ENCODE measurements at places on chromosomes 3 and 15.

- no peak for DNase-seq
These were observed 40.5 kb downstream of the TTBK2 start for GRCh38 chr15:42880121-42880520.

- no peak for DNase-seq
These were observed 712.6 kb upstream of the GBE1 start for GRCh38 chr3:82473864-82474541.

GRCh38 chr3:122247087-122247824 lies 63.8 kb downstream of the CASR start:
- no peak for DNase-seq

GRCh38 chr3:54122324-54123002 lies at the start of gene CACNA2D3:
CACNA2D3 (plus strand) TSS chr3:54122552.
- DNase-seq, result no peak

DNA sequence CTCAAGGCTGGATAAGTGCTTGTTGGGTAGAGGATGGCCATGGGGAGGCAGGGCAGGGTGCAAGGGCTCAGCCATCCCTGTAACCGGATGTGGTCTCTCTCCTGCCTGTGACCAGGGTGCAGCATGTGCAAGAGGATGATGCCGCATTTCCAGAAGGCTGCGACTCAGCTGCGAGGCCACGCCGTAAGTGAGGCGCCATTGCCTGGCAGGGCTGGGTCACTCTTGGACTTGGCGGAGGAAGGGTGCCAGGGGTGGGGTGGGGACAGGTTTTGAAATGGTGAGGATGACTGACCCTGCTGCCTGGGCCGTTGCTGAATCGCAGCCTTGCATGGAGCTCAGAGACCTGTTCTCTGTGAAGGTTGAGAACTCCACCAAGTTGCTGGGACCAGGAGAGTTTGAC lies 49.3 kb downstream of the PDIA5 start:
- DNase-seq, result no peak

DNA sequence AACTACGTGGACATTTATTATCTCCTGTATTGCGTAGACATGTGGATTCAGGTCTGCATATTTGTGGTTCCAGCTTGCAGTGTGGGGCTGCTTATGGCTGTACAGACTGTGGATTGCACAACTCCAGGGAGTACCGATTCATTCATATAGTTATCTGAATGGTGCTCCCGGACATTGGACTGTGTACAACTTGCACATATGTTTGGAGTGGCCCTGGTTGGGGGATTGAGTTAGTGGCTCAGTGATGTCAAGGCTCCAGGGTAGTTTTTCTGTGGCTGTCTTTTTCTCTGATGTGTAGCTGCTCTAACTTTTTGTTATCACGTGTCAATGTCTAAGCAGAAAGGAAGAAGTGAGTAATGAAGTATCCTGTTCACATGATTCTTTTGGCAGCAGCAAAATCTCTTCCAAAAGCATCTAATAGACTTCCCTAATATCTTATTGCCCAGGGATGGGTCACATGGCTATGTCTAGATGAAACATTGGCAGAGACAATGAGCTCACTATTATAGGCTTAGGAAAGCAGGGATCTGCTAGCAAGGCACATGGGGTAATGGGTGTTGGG lies 15.8 kb downstream of the ST3GAL6 start:
- no peak for DNase-seq

- DNase-seq, result peak; percentile 82
These were observed at the start of gene ABHD6 for GRCh38 chr3:58237238-58237940. ABHD6 (plus strand) TSS chr3:58237792; CDS start chr3:58256587, 18,795 bp downstream.

- no peak for DNase-seq
These were observed 5.7 kb upstream of the ARL14 start for GRCh38 chr3:160671231-160671630.

GRCh38 chr3:190695994-190696393 lies 166.5 kb downstream of the GMNC start:
- DNase-seq, result no peak

DNA sequence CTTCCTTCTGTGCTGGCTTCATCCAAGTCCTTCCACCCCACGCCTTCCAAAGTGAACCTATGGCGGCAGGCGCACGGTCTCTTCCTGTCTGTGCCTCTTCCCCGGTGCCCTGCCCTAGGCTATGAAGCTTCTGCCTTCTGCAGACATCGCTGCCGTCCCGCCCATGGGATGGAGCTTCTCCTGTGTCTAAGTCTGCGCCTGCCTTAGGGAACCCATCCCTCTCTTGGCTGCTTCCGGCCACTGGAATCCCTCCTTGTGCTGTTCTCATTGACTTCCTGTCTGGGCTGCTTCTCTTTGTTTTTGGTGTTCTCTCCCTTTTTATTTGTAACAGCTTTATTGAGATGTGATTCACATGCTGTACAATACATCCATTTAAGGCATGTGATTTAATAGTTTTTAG lies 17.2 kb downstream of the CHCHD6 start:
- no peak for DNase-seq

DNA sequence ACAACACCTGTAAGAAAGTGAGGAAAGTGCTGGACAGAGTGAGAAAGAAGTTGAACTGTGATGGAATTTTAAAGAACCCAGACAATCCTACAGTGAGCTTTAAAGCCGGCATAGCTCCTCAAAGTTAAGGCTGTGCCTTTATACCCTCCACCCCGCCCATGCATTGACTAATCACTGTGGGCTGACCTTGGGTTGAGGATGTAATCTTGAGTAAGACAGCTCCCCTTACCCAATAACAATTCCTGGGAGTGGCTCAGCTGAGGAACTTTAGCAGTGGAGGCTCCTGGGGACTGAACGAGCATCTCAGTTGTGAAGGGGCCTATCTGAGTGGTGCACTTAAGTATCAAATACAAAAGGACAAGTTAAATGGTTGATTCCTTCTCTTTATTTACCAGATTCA lies 35.7 kb upstream of the ZNF770 start:
- DNase-seq, result no peak
